ENCODE measurements at places on chromosomes 1 and 21. TPM values are rescaled to one million over a fixed set of nuclear protein-coding genes. Genes with fewer than 3 reads are reported as not detected.

Gene HAO2
- not detected for total RNA-seq

Gene FAM131C
- 0.98 TPM for total RNA-seq

Gene LRRC8D
- total RNA-seq, result 4.4 TPM

Gene FCRL1
- total RNA-seq, result 0.49 TPM

Gene TEDDM1
- not detected for total RNA-seq

Gene CELA3A
- not detected for total RNA-seq

Gene OR6K3
- total RNA-seq, result not detected

Gene GUCA2A
- total RNA-seq, result not detected

Gene SLC1A7
- not detected for total RNA-seq

DNA sequence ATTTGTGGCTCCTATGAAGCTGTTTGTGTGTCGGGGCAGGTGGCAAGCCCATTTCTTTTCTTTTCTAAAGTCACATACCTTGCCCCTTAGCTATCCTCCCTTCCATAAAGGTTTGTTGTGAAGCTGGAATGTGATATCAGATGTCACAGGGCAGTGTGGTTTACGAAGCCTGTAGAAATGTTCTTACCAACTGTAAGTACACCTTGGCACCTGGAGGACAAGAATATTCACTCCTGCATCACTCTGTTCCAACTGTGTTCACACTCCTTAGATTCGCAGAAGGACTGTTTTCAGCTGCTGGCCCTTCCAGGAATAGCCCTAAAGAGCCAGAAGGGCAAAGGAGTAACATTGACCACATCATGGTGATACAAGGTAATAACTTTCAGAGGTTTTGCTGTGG lies 176.9 kb downstream of the FGGY start:
- DNase-seq, result no peak

GRCh38 chr1:24124980-24125379 lies 13.0 kb upstream of the MYOM3 start:
- DNase-seq, result no peak

- DNase-seq, result no peak
Observed at GRCh38 chr1:174795806-174796205, 203.9 kb upstream of the CACYBP start.

DNA sequence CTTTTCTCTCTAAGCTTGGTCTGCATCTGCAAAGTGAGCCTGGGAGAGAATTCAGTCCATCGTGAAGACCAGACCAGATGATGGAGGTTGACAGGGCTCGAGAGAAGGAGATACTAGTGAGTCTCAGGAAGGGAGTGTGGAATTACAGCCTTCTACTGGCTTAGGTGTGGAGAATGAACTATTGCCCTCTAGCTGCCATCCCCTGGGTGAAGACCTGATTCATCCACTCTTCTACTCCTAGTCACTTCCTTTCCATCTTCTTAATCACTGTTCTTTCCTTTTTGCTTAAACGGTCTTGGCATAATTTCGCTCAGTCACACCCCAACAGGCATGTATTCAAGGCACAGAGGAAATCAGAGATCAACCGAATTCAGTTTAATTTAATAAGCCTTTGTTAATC lies 34.0 kb upstream of the HSD17B7 start:
- no peak for DNase-seq

GRCh38 chr1:198837278-198838021 lies 198.6 kb downstream of the PTPRC start:
- no peak for DNase-seq

DNA sequence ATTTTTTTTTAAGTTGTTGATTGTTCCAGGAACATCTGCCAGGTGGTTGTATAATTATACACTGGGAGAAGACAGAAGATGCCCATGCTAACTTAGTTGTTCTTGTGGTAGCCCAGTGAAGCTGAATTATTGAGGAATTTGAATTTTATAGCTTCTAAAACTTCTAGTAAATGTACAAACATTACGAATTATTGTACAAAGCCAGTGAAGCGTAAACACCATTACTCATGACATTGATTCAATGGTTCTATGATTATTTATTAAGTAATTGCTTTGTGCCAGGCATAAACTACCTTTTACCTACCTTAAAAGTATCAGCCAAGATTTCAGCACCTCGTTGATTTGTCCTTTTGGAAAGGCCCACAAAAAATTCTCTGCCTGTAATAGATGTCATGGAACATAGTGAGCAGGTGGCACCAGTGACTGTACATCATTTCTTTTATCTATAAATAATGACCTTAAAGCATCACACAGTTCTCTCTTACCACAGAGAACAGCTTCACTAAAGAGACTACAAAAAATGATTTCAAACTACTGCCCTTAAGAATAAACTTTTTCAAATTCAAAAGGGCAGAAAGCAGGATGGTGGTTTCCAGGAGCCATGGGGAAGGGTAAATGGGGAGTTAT lies 74.9 kb upstream of the BCL10 start:
- DNase-seq, result no peak

- DNase-seq, result no peak
Observed at GRCh38 chr1:43354936-43355335, 3.8 kb upstream of the CDC20 start.

DNA sequence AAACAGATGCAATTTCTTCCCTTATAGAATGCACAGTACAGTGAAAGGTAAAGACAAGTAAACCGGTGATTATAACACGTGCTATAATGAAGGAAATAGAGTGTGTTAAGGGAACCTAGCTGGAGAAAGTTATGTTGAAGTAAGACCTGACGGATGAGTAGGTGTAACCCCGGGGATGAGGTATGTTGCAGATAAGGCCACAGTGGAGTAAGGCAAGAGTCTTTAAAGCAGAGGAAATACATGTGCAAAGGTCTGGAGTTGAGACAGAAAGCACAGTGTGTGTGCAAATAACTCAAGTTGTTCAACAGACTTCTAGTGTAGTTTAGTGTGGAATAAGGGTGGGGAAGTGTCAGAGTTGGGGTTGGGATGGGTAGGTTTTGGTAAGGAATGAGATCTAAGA lies 2.9 kb downstream of the DBT start:
- no peak for DNase-seq

DNA sequence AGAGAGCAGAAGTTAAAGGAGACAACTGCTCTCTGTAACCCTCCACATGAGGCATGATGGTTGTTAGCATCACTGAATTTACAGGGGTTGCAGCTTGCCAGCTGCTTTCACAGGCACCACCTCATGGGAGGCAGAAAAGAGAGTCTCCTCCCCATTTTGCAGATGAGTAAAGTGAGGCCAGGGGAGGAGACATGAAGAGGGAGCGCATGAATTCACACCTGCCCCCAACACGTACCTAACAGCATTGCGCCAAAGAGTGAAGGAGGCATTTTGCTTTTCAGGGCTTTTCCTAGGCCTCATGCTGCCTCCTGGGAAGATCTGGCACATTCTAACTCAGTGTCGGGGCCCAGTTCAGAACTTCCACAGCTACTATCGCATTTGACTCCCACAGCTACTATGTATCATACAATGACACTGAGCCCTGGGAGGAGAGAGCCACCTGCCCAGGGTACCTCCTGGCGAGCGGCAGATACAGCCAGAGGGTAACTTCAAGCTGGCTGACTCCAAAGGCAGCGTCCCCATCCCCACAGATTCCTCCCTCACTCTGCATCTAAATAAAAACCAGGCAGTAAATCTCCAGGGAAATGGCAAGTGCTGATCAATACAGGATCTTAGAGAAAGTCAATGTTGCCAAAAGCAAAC lies 34.0 kb downstream of the GLIS1 start:
- DNase-seq, result no peak

DNA sequence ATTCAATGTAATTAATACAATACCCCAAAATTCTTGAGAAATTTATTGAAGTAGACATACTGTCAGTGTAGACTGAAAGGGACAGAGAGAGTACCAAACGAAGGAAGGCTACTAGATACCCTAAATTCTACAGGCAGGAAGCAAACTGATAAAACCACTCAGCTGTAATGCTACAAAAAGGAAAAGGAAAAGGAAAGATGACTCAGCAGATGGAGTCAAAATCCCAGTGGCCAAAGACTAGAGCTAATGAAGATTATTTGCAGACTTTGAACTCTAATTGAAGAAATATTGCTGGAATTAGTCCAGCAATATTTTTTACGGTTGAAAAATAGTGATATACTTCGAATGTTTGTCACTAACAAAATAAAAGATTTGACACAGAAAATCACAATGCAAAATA lies 671.9 kb downstream of the BRINP3 start:
- no peak for DNase-seq

GRCh38 chr1:20604678-20605077 lies 15.8 kb downstream of the CDA start:
- no peak for DNase-seq

DNA sequence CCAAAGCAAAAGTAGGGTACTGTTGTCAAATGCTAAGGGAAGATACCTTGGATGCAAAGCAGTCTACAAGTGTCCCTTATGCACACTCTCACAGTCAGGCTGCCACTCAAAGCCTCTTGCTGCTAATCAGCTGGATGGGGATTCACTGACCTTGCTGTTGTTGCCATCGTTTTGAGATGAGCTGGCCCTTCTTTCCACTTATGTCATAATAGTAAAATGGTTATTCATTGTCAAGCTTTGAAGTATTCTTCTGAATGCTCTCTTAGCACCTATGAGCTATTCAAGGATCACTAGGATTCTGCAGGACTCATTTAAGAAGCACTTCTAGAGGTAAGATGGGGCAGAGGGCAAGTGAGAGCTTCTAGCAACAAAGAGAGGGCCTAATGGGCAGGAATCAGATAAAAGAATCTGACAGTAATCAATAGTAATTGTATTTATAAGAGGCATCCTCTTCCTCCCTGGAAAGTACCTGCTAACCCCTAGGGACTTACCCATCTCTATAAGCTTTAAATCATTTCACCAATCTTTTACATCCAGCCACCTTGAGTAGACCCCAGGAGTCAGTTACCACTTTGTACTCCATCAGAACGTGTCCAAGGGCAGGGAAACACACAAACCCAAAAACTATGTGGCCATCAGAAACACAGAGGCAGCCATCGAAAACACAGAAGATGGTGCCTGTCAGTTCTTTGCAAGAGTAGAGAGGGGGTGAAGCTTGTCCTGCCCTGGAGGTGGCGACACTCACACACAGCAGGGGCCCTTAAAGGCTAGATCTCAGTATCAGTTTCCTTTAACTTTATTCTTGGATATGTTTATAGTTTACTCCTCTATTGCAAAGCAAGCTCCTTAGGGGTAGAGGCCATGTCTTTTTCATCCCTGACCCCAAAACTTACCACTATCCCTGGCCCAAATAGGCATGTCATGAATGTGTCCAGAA lies 103.7 kb upstream of the NFIA start:
- DNase-seq, result no peak

DNA sequence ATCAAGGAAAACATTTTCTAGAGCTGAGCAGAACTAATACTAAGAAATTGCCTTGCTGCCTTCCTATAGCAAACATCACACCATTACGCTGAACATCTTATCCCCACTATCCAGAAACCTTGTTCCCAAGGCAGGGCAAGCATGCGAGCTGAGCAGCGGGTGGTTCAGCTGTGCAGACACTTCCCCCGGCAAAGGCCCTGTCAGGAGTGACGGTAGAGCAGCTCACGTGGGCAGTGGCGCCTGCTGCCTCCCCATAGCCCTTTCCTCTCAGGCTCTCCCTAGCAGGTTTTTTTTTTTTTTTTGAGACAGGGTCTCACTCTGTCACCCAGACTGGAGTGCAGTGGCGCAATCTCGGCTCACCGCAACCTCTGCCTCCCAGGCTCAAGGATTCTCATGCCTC lies 13.7 kb upstream of the ANGPTL7 start:
- no peak for DNase-seq

- DNase-seq, result no peak
Observed at GRCh38 chr1:30950053-30950452, 41.5 kb upstream of the SDC3 start.

DNA sequence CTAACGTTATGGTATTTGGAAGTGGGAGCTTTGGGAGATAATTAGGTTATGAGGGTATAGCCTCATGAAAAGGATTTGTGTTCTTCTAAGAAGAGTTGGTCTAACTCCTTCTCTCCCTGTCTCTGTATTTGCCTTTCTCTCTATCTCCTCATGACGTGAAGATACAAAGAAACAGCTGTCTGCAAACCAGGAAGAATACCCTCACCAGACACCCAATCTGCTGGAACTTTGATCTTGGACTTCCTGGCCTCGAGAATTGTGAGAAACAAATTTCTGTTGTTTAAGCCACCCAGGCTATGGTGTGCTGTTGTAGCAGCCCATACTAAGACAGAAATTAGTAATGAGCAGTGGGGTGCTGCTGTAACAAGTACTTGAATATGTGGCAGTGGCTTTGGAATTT lies 16.1 kb downstream of the C1orf141 start:
- no peak for DNase-seq

GRCh38 chr1:233240371-233240770 lies 55.2 kb downstream of the PCNX2 start:
- DNase-seq, result no peak

DNA sequence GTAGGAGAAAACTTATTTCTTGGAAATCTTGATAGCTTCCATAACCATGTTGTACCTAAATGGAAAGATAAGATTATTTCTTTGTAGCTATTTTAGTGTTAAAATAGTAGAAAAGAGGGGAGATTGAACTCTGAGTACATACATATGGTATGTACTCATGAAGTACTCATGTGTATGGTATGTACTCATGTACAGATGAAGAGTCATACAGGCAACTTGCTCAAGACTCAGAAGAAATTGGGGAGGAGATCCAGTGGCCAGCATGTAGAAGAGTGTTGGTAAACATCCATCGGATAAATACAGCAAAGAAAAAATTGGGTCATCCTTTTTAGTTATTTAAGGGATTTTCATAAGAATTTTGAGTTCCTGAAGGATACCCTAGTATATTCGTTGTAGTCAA lies 29.0 kb downstream of the MDM4 start:
- DNase-seq, result no peak

DNA sequence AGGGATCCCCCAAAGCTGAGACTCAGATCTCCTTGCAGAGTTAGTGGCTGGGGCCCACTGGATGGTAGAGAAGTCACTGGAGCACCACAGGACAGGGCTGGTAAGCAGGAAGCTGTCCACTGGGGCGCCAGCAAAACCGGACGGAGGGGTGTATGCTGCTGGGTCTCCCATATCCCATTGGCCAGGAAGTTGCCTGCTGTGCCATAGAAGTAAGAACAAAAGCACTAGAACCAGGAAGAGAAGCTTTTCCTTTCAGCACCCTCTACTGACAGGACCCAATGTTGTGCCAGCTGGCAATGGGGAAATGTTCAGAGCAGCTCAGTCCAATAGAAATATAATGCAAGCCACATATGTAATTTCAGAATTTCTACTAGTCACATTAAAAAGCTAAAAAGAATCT lies 146.6 kb downstream of the SPATA46 start:
- DNase-seq, result no peak
